Activated CD8-positive, alpha-beta memory T cell treated with anti-CD3 and anti-CD28 coated beads for 1 hour (primary cell): ENCODE measurements at places on chromosomes 1 and 21.

DNA sequence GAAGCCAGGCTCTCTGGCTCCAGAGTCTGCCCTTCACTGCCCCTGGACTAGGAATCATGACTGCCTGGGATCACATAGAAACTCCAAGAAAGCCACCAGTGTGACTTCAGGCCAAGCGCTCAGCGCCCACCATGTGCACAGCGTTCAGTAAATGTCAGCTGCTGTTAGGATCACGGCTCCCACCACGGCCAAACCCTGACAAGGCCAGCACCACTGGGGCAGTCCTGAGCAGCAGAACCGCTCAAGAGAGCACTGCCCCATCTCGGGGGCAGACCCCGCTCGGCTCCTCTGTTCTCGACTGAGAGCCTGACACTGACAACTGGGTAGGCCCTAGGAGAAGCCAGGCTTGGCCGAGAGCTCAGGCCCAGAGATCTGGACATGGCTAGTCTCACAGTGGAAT is 10.0 kb downstream of the CAPZB start:
- no peak for DNase-seq

GRCh38 chr1:207070811-207071210 is 17.7 kb downstream of the PFKFB2 start:
- DNase-seq = no peak

DNA sequence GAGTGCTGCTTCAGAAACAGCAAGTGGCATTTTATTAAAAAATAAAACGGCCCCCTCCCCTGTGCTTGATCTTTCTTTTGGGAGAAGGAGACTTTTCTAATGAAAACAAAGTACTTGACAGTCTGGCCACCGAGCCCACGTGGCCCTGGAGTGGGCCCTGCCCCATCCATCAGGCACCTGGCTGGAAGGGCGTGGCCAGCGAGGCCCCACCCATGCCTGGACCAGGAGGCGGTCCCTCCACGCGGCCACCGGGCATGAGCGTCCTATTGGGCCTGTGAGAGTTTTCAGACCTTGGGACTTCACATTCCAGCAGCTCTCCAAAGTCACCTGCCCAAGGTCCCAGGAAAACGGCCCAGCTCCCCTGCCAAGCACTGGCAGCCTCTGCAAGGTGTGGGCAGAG is 144.7 kb downstream of the CASZ1 start:
- no peak for DNase-seq

DNA sequence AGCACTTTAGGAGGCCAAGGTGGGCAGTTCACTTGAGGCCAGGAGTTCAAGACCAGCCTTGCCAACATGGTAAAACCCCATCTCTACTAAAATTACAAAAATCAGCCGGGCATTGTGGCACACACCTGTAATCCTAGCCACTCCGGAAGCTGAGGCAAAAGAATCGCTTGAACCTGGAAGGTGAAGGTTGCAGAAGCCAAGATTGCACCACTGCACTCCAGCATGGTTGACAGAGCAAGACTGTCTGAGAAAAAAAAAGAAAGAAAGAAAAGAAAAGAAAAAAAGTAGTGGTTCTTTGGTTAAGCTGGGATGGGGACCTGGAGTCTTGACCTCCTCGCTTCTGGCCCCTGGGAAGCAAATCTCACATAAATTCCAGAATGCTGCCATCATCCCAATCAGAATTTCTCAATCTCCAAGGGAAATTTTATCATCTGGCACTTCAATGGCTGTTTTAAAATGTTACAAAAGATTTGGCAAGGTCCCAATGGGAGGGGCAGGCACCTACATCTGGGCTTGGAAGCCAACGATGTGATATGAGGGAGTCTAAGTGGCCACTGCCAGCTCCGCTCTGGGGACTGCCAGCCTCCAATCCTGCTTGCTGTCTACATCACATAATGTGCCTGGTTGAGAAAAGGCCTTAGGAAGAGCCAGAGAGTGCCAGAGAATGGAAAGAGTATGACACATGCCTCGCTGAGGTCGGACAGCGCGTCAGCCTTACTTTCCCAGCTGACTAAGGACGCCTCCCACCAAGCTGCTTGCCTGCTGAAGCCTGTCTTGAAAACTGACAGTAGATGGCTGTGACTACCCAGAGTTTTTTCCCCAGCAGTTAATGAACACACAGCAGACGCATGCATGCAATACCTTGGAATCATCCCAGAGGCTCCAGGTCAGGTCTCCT is 42.1 kb upstream of the SRP9 start:
- no peak for DNase-seq

GRCh38 chr1:205009670-205010069 is 33.3 kb upstream of the CNTN2 start:
- DNase-seq = no peak

DNA sequence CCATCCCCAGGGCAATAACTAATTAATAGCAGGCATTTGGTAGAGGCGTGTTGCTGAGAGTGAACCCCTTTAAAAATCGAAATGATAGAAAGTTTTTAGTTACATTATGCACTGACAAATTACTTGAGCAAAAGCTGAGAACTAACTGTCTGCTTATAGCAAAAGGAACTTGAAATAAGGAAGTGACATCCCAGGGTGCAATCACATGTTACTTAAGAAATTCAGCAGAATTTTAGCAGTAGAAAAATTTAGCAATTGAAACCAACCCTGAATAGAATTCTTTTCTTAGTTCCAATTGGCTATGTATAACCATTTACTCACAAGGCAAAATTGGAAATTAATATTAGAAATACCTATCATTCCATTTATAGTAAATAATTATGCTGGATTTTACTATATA is 139.5 kb upstream of the SAMSN1 start:
- DNase-seq = no peak

GRCh38 chr1:97630281-97630680 is 290.6 kb downstream of the DPYD start:
- no peak for DNase-seq

DNA sequence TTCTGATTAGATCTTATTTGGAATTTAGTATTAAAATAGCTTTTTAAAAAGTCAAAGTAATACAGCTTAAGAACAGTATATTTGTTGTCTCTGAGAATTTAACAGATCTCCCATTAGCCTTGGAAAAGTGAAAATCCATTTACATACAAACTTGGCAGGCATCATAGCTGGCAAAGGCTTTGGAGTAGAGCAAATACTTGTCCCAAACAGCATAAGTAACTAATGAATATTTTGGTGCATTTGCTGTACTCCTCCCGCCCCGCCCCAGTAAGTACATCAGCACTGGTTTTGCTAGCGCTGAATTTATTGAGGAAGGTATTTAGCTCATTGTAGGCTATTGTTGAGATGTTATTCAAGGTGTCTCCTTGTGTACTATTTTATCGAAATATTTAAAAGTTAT is 417.7 kb upstream of the KAZN start:
- DNase-seq = no peak

DNA sequence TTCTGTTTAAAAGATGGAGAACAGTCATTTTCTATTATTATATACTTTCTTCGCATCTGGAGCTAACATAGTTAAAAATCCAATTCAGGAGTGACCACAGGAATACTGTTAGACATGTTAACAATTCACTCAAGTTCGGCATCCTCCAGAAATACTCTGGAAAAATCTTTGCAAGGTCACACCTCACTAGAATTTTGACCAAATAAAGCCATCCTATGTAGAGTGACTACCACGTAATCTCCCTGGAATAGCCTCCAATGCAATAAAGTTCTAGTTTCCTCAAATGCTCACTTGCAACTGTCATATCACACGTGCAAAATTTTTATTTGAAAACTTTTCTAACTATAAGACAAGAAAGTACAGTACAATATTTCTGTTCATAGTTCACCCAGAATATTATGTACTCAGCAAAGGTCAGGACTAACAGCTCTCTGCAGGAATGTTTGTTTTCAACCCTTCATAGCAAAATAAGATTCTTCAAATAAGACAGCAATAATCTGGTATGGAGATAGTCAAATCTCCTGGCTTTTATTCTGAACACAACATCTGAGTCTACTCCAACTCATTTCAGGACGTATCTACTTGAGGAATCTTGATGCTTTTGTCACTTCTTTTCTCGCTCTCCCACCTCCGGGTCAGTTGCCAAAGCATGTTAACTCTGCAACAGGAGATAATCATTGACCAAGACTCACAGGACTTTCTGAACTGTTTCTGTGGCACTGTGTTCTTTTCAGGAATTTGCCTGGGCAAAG is 82.6 kb downstream of the GDAP2 start:
- DNase-seq = no peak

GRCh38 chr1:186082235-186082937 is 292.7 kb downstream of the TPR start:
- DNase-seq = no peak

DNA sequence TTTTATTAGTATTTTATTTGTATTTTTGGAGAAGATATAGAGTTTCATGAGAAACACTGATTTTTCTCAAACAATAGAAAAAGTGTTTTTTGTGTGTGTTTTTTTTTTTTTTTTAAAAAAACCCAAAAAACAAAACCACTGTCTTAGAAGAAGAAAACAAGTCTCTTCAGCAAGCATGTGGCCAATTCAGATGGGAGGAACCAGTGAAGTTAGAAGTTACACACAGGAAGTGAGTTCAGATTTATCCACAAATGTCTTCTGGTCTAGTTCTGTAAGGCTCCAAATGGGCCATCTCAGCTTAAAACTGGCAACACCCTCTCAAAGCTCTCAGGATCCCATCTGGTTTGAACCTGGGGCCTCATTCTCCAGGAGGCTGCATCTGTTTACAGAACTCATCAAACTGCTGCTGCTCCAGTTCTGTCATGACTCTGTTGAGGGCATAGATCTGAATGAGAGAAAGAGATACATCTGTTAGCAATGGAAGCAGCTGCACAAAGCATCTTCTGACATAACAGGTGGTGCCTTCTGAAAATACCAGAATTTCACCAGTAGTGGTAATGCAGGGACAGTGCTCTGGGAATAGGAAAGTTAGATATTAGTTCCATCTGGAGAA is 9.8 kb upstream of the ERMAP start:
- DNase-seq = no peak

DNA sequence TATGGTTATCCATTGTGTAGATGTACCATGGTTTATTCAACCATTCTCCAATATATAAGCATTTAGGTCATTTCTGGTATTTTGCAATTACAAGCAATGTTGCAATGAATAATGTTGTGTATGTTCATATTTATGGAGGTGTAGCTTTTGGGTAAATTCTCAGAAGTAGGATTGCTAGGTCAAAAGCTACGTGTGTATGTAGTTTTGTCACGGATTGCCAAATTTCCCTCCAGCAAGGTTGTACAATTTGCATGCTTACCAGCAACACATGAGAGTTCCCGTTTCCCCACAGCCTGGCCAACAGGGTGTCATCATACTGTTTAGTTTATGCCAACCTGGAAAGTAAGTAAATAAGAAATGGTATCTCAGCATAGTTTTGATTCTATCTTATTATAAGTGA is 36.3 kb downstream of the IGSF5 start:
- no peak for DNase-seq

- DNase-seq = no peak
Measured at GRCh38 chr21:29096218-29097015, 23.0 kb upstream of the CCT8 start.

DNA sequence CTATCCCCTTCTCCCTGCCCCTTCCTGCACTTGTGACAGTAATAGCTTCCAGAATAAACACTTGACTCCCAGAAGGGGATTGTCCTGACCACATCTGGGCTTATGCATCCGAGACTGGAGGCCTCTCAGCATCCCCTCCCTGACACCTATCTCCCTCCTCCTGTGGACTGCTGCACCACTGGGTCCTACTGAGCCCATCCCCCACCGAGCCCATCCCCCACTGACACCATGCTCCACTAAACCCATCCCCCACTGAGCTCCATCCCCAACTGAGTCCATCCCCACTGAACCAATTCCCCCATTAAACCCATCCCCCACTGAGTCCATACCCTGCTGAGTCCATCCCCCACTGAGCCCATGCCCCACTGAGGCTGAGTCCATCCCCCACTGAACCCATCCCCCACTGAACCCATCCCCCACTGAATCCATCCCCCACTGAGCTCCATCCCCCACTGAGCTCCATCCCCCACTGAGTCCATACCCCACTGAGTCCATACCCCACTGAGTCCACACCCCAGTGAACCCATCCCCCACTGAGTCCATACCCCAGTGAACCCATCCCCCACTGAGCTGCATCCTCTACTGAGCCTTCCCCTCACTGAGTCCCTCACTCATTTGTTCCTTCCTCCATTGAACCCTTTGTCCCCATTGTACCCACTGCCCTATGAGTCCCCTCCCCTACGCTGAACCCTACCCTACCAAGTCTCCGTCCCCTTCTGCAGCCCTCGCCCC is 5.6 kb downstream of the PDZK1IP1 start:
- DNase-seq = no peak

GRCh38 chr1:61950418-61950817 is 208.1 kb downstream of the PATJ start:
- no peak for DNase-seq

- DNase-seq = no peak
Measured at GRCh38 chr1:67148516-67149178, 13.9 kb upstream of the C1orf141 start.

- no peak for DNase-seq
Measured at GRCh38 chr1:237146241-237146640, 104.3 kb downstream of the RYR2 start.

DNA sequence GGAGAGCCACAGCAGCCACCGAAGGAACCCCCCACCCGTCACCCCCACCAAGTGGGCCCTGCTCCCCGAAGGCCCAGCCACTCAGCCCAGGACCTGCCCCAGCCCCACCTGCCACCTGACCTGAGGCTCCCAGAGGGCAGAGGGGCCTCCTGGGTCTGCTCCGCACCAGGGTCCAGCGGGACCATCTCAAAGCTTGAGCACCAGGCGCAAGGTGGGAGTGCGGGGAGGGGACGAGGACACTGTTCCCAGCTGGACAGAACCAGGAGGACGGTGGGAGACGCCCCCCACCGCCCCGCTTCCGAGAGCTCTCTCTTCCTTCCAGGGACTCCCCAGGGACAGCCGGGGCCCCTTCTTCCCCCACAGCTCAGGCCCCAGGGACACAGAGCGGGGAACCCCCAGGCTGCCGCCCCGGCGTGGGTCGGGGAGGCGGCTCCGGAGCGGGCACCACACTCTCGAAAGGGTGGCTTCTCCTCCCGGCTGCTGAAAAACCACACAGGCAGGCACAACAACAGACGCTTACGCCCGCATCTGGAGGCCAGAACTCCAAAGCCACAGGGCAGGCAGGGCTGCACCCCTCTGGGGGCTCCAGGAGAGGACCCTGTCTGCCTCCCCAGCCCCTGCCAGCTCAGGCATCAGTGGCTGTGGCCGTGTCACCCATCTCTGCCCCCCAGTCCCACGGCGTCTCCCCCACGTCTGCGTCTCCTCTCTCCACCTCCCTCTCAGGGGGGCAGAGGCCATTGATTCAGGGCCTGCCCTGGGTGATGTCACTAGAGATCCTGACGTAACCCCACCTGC is 1.9 kb upstream of the TTLL10 start:
- DNase-seq = no peak
